T-helper 1 cell treated with Interleukin-12 subunit alpha and Interleukin-12 subunit beta and Interleukin-4 antibody, amounts not matched to agents 30 ng/mL and 1 ng/mL, for 36 hours (primary cell): ENCODE measurements at places on chromosomes 4 and X. TPM values are rescaled to one million over a fixed set of nuclear protein-coding genes. Genes with fewer than 3 reads are reported as not detected.

The MUC7 gene
- not detected in 2 replicates for total RNA-seq

The ENAM gene
- not detected in 2 replicates for total RNA-seq

The SULT1B1 gene
- total RNA-seq = 8.1 and 9.8 TPM in 2 replicates

The DMRTC1B gene
- total RNA-seq = not detected in 2 replicates

The DGKQ gene
- total RNA-seq = 18.0 and 19.2 TPM in 2 replicates

The MAGEA9B gene
- total RNA-seq = not detected in 2 replicates

The NEUROG2 gene
- total RNA-seq = not detected in 2 replicates

The HS3ST1 gene
- 0.15 and 0.17 TPM in 2 replicates for total RNA-seq

The BEND4 gene
- 0.34 and 0.37 TPM in 2 replicates for total RNA-seq

The CFAP47 gene
- total RNA-seq = not detected in 2 replicates

The CAPN6 gene
- not detected in 2 replicates for total RNA-seq

The ATP2B3 gene
- 0.07 and 0.12 TPM in 2 replicates for total RNA-seq

The DCAF8L2 gene
- total RNA-seq = not detected in 2 replicates

The ERAS gene
- total RNA-seq = not detected in 2 replicates

The PRDM8 gene
- total RNA-seq = 29.4 and 32.7 TPM in 2 replicates

The CYSLTR1 gene
- 53.7 and 58.0 TPM in 2 replicates for total RNA-seq

The NAP1L2 gene
- 2.3 and 2.4 TPM in 2 replicates for total RNA-seq

The CCDC110 gene
- not detected in 2 replicates for total RNA-seq

The ZIC3 gene
- total RNA-seq = not detected in 2 replicates

The RXFP1 gene
- total RNA-seq = not detected in 2 replicates

The PPP1R2C gene
- total RNA-seq = not detected in 2 replicates

The TRIM60 gene
- not detected in 2 replicates for total RNA-seq

The ATP10D gene
- 5.6 and 7.2 TPM in 2 replicates for total RNA-seq

The TCP11X2 gene
- total RNA-seq = not detected in 2 replicates

The C1GALT1C1 gene
- total RNA-seq = 34.2 and 34.3 TPM in 2 replicates

The MAGEE2 gene
- not detected in 2 replicates for total RNA-seq

The FRG1 gene
- 67.6 and 67.8 TPM in 2 replicates for total RNA-seq

The SH2D1A gene
- total RNA-seq = 45.3 and 45.7 TPM in 2 replicates

The IL21 gene
- total RNA-seq = 29.8 and 30.1 TPM in 2 replicates

The RHOXF2B gene
- not detected in 2 replicates for total RNA-seq

The MMAA gene
- total RNA-seq = 14.0 and 17.5 TPM in 2 replicates

The RGS12 gene
- 2.1 and 4.1 TPM in 2 replicates for total RNA-seq

The ATOH1 gene
- total RNA-seq = not detected in 2 replicates

The TMEM31 gene
- not detected in 2 replicates for total RNA-seq

The SPP1 gene
- total RNA-seq = 0.63 and 1.3 TPM in 2 replicates

The USP26 gene
- not detected in 2 replicates for total RNA-seq

The MAP3K15 gene
- 0.15 and 0.22 TPM in 2 replicates for total RNA-seq

The CLNK gene
- total RNA-seq = not detected in 2 replicates

The NLGN3 gene
- 2.3 and 3.1 TPM in 2 replicates for total RNA-seq

The CLDN22 gene
- not detected in 2 replicates for total RNA-seq

The GABRG1 gene
- total RNA-seq = not detected in 2 replicates

The REELD1 gene
- total RNA-seq = 0.12 and 0.86 TPM in 2 replicates

The RBMXL3 gene
- not detected in 2 replicates for total RNA-seq

The CFAP99 gene
- not detected in 2 replicates for total RNA-seq

The TRIML2 gene
- not detected in 2 replicates for total RNA-seq

The CT45A5 gene
- total RNA-seq = not detected in 2 replicates

The MAB21L2 gene
- total RNA-seq = not detected in 2 replicates

The S100P gene
- 15.5 and 18.8 TPM in 2 replicates for total RNA-seq

The PPA2 gene
- total RNA-seq = 51.2 and 51.3 TPM in 2 replicates

The SSX4B gene
- not detected in 2 replicates for total RNA-seq

The TCEAL5 gene
- total RNA-seq = not detected in 2 replicates

The TLR1 gene
- total RNA-seq = 23.3 and 24.2 TPM in 2 replicates

The HPSE gene
- 18.9 and 19.2 TPM in 2 replicates for total RNA-seq
